ENCODE measurements at places on chromosomes 16 and 17.

DNA sequence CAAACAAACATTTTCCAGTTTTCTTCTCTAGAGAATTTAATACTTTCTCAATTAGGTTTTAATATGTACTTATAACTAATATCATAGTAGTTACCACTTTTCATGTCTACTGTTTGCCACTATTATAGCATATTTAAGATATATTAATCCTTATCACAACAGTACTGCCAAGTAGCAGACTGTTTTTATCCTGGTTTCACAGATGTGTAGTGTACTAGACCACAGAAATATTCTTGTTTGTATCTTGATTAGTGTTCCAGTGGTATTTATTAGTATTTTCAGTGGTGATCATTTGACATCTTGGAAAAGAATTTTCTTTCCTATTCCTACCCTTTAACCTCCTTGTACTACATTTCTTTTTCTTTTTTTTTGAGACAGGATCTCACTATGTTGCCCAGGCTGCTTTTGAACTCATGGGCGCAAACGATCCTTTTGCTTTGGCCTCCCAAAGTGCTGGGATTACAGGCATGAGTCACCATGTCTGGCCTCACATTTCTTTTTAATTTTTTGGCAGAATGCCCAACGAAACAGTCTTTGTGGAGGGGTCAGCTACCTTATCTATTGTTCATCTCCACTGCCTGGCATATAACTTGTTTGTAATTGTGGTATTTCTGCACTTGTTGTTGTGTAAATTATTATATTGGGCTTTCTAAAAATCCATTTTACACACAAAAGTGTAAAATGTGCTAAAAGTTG, 27.2 kb downstream of the MAP2K4 start:
- DNase-seq = no peak

- no peak for DNase-seq
Observed at GRCh38 chr16:28258567-28258966, 33.8 kb upstream of the SBK1 start.

DNA sequence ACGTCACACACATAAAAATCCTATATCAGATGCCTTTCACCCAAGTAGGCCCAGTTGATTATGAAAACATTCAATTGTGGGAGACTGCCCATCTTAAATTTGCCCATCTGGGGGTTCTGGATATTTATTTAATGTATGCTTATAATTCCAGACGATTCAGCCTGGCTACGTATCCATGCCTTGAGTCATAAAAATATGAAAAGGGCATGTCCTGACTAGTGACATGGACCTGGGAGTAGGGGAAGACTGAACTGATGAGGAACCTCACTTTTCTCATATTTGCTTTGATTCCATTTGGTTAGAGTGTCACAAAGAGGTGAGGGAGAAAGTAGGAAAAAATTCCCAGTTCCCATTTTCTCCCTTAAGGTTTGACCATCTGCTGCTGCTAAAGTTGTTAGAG, 122.5 kb upstream of the GNAO1 start:
- DNase-seq = no peak

GRCh38 chr17:78665952-78666920, 89.0 kb upstream of the DNAH17 start:
- DNase-seq = no peak

DNA sequence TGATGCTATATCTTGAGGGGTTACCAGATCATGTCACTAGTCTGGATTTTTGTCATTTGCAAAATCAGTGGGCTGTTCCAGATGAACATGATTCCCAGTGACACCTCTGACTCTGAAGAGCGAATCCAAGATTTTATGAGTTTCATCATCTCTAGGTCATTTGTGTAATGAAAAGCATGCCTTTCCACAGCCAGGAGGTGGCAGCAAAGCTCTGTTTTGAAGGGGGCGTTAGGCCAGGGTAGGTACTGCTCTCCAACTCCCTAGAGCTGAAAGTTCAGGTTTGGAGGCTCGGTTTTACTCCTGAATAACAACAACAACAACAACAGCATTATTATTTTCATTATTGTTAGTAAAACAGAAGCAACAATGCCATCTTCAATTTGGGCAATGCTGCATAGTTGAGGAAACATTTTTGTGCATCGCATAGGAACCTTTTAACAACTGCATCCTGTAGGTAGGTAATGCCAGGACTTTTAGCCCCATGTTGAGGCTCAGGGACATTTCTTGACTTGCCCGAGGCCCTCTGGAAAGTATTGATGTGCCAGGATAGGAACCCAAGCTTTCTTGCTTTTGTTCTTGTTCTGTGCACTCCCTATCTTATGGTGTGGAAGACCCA, 77.0 kb downstream of the MYH13 start:
- no peak for DNase-seq

GRCh38 chr16:3070608-3071111, 5.2 kb downstream of the IL32 start:
- DNase-seq = no peak

DNA sequence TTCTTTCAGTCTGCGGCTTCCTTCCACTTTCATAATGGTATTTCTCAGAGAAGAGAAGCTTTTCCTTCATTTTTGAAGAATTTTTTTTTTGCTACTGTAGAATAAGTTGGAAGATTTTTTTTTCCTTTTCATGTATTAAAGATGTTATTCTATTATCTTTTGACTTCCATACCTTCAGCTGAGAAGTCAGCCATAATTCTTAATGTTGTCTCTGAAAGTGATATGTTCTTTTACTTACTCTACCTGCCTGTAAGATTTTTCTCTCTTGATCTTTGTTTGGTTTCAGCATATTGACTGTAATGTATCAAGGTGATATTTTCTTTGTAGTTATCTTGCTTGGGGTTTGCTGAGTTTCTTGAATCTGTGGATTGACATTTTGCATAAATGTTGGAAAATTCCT, 143.5 kb upstream of the TOX3 start:
- DNase-seq = no peak

- DNase-seq = peak; percentile 42
Observed at GRCh38 chr17:39621523-39622379, 5.0 kb upstream of the PPP1R1B start.

DNA sequence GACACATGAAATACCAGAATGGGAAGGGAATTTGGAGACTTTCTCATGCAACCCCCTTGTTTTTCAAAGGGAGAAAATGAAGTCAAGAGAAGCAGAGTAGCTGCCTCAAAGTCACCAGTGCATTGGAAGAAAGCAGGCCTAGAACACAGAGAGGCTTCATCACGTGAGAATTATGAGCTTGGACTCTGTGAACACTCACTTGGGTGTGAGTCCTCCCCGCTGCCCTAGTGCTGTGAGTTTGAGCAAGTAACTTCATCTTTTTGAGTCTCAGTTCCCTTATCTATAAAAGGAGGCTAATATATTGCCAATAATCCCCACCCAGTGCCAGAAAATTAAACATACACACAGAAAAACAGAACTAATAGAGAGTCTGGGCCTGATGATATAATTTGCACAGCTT, 315.8 kb downstream of the XYLT1 start:
- DNase-seq = no peak

DNA sequence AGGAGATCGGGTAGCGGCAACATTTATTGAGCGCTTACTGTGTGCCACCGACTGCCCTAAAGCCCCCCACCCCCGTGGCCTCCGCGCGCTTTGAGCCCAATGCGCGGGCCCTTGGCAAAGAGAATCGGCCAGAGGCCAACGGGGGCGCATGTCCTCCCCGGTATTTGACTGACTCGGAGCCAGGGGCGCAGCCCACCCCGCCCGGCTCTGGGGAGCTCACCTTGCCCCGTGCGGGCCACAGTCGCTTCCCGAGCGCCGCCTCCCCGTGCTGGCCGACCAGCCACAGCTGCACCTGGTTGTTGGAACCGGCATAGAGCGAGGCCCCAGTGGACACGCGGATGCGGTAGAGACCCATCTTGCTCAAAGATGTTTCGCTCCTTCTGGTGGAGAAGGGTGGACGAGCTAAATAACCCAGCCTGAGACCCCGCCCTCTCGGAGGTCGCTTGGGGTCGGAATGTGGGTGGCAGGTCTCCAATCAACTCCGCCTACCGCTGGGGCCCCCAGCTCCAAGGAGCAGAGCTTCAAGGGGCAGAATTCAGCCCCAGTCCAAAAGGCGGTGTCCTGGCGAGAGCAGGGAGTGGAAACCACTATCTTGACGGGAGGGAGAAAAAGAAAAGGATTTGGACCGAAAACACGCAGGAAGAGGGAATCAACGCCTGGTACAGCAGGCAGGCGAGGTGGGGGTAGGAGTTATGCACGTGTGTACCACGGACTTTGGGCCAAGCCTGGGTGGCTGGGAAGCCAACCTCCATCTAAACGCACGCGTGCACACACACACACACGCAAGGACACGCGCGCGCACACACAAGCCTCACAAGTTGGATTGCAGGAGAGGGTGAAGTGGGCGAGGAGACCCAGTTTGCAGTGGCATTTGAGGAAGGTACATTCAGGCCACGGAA, at the start of gene ALOX15:
TSS of gene ALOX15 (minus strand) at position 382 of the 899 bp plus-strand sequence. CDS start at position 355, 27 bp downstream.
- no peak for DNase-seq

DNA sequence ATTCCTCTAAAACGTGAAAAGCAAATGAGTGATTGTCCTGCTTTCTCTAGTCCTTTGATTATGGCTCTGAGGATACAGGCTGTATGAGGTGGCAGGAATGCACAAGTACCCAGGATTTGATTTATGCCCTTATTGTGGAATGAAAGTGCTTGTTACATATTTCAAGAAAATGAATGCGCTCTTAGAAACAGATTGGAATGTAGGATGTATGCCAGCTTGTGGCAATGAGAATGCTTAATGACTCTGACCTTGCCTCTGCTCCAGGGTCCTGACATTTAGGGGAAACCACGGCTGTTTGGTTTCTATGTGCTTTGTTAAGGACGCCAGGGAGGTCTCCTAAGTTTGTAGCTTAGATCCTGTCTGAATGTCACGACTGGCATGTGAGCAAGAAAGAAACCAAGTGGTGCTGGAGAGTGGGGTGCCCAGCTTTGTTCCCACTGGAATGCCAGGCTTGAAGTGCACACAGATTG, 22.0 kb downstream of the PRCD start:
- no peak for DNase-seq

GRCh38 chr17:59853168-59853918, 39.4 kb downstream of the TUBD1 start:
- DNase-seq = no peak

GRCh38 chr17:14833201-14833785, 431.8 kb downstream of the PMP22 start:
- DNase-seq = no peak

DNA sequence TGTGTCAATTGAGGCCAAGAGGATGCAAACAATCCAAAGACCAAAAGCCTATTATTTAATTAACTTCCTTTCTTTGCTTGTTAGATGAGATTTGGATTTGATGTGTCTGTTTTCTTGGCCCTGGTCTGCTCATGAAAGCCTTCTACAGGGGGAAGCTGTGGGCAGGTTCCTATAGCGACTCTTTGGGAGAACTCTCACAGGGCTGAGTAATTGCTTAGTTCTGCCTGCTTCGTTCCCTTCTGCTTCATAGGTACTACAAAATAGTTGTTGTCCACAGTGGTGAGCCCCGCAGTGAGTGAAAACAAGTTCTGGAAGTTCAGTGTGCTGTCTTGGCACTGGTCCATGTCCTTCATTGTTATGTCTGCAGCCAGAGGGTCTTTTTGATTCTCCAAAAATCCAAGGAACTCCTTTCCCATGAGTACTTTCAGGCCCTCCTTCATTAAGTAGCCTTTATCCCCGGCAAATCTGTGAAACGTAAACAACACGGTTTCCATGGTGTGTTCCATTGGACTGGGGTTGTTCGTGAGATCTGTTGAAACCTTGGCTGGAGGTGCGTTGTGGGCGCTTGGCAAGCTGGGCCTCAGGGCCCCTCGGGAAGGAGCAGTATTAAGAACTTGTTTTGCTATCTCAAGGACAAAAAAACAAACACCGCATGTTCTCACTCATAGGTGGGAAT, 30.0 kb upstream of the ANKRD40CL start:
- no peak for DNase-seq

- peak; percentile 51 for DNase-seq
Observed at GRCh38 chr17:6913608-6914443, 82.0 kb upstream of the ALOX12 start.

GRCh38 chr17:44241106-44241624, 21.7 kb upstream of the UBTF start:
- DNase-seq = no peak

DNA sequence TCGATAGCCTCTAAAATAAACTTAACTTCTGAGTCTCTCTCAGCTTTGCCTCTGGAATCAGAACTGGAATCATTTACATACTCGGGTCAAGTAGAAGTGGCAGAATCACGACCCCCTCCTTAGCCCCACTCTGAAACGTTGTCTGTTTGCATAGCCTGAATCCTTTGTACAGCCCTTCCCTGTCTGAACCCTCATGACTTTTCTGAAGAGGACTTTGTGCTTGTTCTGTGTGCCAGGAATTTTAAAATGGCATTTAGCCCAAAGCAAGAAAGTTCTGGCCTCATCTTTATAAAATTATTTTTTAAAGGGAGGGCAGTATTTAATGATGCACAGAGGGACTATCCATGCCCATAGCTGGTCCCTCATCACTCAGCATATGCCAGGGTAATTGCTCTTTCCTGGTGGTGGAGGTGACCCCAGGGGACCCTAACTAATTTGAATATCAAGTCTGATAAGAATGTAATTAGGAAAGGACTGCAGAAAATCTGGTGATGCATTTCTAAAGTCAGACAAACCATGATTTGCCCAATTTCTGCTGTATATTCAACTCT, 342.7 kb upstream of the TNRC6C start:
- DNase-seq = no peak

GRCh38 chr16:54317101-54317611, 30.6 kb upstream of the IRX3 start:
- no peak for DNase-seq

DNA sequence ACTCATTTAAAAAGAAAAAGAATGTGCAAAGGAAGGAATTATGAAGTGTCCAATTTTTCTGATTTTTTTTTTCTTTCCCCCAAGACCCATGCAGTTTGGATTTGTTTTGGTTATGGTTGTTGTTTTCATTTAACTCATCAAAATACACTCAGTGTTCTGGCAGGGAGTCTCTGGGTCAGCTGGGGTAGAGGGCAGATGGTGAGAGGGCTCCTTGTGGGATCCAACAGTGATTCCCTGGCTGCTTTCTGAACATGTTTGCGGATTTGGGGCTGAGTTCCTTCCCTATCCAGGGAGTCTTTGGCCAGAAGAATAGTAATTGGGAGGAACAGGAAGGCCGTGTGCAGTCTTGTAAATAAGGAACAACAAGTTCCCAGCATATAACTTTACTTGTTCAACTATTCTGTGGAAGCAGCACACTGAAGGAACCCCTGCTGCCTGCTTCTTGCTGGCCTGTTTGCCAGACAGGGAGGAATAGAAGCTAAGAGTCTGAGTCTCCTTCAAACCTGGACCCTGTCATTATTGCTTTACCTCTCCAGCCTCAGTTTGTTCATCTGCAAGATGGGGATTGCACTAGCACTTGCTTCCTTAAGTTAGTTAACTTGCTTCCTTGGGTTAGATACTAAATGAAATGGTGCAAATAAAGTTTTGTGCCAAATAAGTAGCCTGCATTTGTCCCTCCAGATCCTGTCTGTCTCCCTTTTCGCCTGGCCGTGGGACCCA, 32.1 kb downstream of the C17orf67 start:
- DNase-seq = no peak

GRCh38 chr16:66161269-66161668, 205.2 kb upstream of the CDH5 start:
- DNase-seq = no peak

GRCh38 chr17:63681530-63681929, 18.4 kb downstream of the LIMD2 start:
- no peak for DNase-seq
